Fibroblast of pulmonary artery (primary cell): ENCODE measurements at places on chromosomes 13 and 19.

DNA sequence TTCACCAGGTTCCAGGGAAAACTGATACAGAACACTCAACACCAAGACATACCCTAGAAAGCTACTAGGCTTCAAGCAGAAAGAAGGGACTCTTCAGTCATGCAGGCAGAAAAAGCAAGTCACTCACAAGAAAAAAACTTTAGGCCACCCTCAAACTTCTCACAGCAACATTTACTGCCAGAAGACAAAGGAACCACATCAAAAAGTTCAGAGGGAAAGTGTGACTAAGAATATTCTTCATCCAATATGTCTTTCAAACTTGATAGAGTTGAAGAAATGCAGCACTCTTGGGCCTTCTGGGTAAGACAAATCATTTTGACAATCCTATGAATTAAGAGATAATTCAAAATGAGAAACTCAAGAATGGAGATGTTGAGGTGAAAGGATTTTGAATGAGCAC, 7.7 kb downstream of the DZIP1 start:
- DNase-seq: no peak

- no peak for DNase-seq
These were observed 79.2 kb upstream of the UQCRFS1 start for GRCh38 chr19:29292153-29292552.

- no peak for DNase-seq
These were observed 251.4 kb downstream of the RGCC start for GRCh38 chr13:41708713-41709112.

- no peak for DNase-seq
These were observed 13.4 kb downstream of the UHRF1 start for GRCh38 chr19:4922530-4923275.

- DNase-seq: peak; percentile 27
These were observed 38.0 kb upstream of the ZNF573 start for GRCh38 chr19:37817180-37817981.

DNA sequence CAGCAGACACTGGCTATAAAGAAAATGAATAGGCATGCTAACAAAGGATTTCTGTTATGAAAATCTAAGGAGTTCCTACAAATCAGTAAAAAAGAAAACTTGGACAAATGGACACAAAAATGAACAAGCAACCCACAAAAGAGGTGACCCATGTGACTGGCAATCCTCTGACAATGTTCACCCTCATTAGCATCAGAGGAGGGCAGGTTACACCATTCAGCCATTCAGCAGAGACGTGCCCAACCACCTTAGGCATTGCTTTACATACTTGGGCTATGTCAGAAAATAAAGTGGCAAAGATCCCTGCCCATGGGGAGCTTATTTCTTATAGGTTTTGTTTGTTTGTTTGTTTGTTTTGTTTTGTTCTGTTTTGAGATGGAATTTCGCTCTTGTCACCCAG, 46.0 kb downstream of the TNFRSF19 start:
- no peak for DNase-seq

DNA sequence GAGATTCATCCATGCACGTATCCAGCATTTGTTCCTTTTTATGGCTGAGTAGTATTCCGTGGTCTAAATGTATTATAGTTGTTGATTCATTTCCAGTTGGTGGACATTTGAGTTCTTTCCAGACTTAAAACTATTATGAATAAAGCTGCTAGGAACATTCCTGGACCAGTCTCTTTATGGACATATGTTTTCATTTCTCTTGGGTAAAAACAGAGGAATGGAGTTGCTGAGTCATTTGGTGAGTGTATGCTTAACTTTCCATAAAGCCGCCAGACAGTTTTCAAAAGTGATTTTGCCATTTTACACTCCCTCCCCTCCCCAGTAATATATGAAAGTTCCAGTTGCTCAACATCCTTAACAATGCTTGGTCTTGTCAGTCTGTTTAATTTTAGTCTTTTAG, 116.4 kb downstream of the TSHZ3 start:
- DNase-seq: peak; percentile 90

GRCh38 chr13:94249512-94249911, 230.0 kb downstream of the DCT start:
- peak; percentile 72 for DNase-seq

GRCh38 chr19:8307400-8307964, 676 bp downstream of the CD320 start:
- no peak for DNase-seq

GRCh38 chr13:100883453-100883852, 208.9 kb upstream of the TMTC4 start:
- no peak for DNase-seq

DNA sequence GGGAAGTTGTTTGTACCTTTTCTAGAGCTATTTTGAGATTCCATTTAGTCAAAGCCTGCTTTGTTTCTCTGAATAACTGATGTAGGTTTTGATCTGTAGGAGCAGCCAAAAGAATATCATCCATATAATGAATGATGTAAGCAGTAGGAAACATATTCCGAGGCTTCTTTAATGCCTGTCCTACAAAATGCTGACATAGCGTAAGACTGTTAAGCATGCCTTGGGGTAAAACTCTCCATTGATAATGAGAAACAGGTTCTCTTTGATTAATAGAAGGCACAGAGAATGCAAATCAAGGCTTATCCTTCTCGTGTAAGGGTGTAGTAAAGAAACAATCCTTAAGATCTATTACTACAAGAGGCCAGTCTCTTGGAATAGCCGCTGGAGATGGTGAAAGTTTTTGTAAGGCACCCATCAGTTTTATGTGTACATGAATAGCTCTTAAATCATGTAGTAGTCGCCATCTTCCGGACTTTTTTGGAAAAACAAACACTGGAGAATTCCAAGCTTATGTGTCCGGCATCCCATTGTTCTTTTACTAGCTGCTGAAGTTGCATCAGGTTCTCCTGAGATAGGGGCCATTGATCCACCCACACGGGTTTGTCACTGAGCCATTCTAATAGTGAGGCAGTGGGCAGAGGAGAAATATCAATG, 13.5 kb downstream of the FPR3 start:
- DNase-seq: peak; percentile 90

DNA sequence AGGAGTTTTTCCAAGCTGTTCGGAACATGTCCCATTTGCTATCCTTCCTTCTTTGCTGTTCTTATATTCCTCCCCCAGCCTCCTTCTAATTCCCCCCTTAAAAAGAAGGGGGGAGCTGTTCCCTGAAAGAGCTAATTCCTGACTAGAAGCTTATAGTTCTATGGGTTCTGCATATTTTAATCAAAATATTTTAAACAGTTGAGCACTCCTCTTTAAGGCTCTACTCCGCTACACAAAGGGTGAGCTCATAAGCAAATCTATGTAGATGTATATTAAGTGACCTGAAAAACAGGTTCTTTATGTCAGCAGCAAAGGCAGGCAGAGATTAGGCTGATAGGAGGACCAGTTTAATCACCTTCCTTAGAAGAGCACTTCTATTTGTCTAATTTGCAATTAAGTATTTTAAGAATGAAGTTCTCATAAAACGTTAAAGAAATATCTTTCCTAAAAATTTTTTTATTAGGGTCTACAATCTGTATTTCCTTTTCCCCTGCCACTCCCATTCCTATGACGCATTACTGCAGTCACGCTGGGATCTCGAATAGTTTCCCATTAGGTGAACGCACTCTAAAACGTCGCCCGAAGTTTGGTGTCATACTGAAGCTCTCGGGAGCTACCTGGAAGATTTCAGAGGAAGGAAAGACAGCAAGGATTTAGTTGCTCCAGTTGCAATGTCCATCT, 5.2 kb downstream of the EFNB2 start:
- DNase-seq: no peak

GRCh38 chr13:27053902-27054595, 117.6 kb downstream of the USP12 start:
- peak; percentile 69 for DNase-seq

DNA sequence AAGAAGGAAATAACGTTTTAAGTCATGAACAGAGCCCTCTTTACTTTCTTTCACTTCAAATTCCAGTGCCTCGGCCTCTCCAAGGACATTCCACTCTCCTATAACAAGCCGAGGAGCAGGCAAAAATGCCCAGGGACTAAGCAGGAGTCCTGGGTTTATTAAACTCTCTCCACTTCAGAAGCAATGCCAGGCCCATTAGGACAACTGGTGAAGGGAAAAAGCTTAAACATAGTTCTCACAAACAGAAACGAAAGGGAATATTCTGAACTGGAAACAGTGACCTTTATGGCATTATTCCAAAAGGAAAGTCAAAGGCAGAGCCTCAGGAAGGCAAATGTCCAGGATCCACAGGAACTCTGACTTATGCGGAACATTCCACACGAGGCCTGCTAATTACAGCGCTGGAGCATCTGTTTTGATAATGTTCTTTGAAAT, 30.9 kb upstream of the MED4 start:
- DNase-seq: peak; percentile 76

GRCh38 chr19:23481043-23481442, 85.8 kb upstream of the ZNF91 start:
- no peak for DNase-seq

DNA sequence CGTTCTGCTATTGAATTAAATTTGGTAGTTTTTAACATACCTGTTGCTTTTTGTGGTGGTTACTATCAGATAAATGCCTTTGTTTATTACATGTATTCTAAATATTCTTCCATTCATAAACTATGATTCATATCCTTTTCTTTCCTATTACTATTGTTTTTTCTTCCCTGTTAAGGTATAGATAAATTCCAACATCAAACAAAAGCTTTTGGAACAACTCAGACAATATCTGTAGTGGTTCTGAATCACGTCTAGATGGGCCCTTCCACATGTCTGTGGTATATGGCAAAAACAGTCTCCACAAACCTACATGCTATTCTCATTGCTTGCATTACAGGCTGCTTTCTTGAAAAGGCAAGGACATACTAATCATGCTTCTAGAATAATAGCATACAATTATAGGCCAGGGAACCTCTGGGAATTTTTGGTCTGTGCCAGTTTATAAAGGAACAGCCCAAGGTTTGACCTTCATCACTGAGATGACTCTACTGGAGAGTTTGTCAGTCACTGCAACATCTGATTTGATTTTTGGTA, 6.4 kb downstream of the LRCH1 start:
- peak; percentile 36 for DNase-seq

DNA sequence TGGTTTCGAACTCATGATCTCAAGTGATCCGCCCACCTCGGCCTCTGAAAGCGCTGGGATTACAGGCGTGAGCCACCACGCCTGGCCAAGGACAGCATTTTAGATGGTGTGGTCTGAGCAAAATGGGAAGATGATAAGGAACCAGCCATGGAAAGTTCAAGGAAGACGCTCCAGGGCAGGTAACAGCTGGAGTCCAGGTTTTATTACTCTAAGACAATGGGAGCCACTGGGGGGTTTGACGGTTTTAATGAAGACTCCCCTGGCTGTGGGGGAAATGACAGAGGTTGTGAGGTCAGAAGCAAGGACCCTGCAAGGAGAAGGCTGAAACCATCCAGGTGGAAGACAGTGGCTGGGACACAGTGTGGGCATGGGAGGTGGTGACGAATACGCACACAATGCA, 20.9 kb downstream of the PRKD2 start:
- no peak for DNase-seq

- DNase-seq: peak; percentile 89
These were observed 74.5 kb upstream of the RAP2A start for GRCh38 chr13:97359181-97360057.

- DNase-seq: peak; percentile 37
These were observed 796 bp upstream of the LSM14A start for GRCh38 chr19:34171539-34171876.

DNA sequence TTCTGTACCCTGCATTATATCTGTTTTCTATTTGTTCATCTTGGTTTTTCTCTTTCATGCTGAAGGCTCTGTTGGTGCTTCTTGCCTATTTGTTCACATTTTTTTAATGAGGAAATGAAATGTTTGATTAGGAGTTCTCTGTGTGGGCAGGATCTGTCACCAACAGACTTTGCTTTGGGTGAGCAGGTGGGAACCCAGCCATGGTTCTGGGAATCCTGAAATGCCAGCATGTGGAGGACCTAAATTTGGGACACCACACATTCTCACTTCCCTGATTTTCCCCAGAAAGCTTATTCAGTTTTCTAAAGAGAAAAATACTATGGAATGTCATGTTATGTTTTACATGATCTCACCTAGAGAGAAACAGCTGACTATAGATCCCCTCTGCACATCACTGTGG, 34.0 kb downstream of the TPT1 start:
- no peak for DNase-seq

DNA sequence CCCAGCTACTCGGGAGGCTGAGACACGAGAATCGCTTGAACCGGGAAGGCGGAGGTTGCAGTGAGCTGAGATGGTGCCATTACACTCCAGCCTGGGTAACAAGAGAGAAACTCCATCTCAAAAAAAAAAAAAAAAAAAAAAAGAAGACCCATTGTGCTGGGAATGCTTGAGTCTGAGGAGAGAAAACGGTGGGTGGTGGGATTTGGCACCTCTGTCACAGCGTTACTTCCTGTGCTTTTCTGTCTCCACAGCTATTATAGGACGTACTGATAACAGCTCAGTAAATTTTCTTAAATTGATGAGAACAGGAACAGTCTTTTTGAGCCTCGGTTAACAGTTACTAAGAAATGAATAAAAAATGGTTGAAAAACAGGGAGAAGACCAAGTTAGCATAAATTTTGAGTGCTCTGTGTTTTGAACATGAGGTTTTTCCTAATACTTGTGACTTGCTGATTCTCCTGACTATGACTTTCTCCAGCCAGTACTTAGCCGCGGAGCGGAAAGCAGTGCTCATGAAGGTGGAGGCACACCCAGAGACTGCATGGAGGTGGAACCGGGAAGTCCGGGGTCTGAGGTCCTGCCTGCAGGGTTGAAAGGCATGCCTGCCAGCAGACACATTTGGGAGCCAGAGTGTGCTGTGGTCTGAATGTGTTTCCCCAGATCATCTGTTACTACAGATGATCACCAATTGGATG, 55.3 kb upstream of the TEX29 start:
- no peak for DNase-seq

DNA sequence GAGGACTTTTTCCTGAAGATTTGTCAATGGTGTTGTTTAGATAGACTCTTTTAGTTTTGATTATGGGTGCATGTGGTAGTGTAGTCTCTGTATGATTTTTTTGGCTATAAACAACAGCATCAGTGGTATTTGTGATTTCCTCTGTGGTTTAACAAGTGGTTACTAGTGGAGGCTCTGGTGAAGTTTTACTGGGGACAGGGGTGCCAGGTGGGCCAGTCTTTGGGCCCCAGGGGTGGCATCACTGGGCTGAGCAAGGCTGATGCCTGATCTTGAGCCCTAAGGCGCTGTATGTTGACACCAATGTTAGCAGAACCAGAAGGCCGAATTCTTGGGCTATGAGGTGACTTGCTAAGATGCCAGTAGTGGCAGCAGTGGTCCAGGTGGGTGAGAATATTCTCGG, 811.4 kb downstream of the DACH1 start:
- DNase-seq: no peak

GRCh38 chr13:41563341-41563983, 106.1 kb downstream of the RGCC start:
- DNase-seq: peak; percentile 62

DNA sequence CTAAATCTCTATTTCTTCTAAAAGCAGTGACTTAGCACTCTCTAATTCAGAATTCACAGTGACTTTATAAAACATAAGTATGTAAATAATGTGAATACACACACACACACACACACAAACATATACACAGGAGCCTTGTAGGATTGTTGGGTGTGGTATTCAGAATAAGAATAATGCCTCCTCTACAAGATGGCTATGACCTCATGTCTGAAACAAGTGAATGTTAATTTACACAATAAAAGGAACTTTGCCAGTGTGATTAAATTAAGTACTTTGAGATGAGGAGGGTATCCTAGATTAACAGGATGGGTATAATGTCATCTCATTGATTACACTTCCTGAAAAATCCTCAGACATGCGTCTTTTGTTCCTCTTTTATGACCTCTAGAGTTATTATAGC, 234.6 kb downstream of the SLITRK6 start:
- no peak for DNase-seq

GRCh38 chr13:71274923-71275608, 591.9 kb downstream of the DACH1 start:
- no peak for DNase-seq
